Stimulated activated CD4-positive, alpha-beta T cell treated with anti-CD3 and anti-CD28 coated beads, Interleukin-1b, Interleukin-23, amount 100 ng/mL, for 24 hours (primary cell): ENCODE measurements at places on chromosomes 4 and X.

DNA sequence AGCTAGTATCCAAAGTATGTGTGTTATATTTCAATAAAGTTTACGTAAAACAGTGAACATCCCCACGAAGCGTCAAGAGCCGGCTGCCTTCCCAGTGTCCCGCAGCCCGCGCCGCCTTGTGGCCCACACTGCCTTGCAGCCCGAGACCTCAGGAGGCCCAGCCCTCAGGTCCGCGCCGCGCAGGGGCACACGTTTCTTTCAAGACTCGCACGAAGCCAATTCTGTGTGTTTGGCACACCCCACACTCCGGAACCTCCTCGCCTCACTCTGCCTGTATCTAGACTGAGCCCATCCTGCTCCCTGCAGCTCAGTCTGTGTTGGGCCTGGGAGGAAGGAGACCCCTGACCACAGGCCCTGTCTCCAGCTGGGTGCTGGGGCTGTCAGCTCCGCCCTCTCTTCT, 5.8 kb downstream of the LRPAP1 start:
- no peak for DNase-seq

DNA sequence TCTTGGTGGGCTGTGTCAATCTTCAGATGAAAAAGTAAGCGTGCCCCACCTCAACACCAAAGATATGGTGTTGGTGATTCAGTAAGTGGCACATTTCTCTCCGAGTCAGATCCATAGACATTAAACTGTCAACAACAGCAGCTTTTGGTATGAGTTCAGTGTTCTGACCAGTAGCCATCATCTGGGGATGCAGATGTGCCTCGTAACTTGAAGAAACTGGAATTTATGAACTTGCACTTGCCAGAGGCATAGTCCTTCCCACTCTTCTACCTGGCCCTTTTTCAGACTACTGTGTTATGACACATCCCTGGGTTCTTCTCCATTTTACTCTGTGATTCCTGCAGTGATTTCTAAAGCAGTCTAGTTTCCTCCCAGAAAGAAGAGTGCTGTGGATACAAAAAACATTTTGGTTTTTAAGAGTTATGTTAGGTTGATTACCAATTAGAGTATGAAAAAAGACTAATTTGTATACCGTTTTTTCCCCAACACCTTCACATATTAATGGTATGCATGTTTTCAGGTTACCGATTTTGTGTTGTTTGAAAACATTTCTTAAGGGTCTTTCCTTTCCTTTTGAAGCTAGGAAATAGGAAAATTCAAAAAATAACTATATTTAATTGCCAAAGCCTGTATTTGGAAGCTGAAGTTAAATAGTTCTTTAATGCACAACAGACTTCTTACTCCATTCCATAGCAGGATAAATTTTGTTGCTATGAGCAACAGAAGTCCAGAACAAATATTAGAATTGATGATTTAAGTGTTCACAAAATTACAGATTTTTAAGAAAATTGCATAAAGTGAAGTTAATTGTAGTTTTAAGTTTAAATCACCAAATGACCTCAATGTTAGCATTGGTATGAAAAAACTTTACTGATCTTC, 39.3 kb downstream of the NUDT6 start:
- DNase-seq: no peak

DNA sequence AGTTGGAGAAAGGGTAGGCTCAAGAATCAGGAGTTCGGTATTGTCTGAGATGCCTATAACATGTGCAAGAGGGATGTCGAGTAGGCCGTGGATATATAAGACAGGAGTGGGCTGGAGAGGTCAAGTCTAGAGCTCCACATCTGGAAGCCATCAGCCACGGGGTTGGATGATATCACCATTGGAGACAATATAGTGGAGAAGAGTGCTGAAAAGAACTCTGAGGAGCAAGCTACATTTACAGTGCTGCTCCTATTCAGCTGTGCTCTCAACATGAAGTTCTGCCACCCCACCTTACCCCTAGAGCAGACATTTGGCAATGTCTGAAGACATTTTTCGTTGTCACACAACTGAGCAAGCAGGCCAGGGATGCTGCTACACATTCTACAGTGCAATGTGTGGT, 20.9 kb upstream of the PLAC1 start:
- no peak for DNase-seq

DNA sequence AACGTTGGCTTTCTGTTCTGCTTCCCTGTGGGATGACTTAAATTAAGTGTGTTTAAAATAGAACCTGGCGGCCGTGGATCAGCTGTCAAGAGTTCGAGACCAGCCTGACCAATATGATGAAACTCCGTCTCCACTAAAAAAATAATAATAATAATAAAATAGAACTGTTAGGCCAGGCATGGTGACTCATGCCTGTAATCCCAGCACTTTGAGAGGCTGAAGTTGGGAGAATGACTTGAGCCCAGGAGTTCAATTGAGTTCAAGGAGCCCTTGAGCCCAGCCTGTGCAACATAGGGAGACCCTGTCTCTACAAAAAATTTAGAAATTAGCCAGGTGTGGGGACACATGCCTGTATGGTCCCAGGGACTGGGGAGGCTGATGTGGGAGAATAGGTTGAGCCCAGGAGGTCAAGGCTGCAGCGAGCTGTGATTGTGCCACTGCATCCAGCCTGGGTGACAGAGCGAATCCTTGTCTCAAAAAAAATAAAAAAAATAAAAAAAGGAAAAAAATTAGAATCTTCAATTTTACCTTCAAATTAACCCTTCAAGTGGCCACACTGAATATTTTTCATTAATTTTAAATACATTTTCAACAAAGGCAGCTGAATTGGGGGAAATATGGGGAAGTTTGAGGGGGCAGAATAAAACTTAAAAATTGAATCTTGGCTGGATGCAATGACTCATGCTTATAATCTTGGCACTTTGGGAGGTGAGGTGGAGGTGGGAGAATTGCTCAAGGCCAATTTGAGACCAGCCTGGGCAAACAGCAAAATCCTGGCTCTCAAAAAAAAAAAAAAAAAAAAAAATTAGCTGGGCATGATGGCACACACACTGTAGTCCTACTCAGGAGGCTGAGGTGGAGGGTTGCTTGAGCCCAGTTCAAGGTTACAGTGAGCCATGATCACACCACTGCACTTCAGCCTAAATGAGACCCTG, 31.8 kb upstream of the HSD17B13 start:
- DNase-seq: no peak

- no peak for DNase-seq
These were observed 534.6 kb downstream of the PPARGC1A start for GRCh38 chr4:23355258-23355657.

DNA sequence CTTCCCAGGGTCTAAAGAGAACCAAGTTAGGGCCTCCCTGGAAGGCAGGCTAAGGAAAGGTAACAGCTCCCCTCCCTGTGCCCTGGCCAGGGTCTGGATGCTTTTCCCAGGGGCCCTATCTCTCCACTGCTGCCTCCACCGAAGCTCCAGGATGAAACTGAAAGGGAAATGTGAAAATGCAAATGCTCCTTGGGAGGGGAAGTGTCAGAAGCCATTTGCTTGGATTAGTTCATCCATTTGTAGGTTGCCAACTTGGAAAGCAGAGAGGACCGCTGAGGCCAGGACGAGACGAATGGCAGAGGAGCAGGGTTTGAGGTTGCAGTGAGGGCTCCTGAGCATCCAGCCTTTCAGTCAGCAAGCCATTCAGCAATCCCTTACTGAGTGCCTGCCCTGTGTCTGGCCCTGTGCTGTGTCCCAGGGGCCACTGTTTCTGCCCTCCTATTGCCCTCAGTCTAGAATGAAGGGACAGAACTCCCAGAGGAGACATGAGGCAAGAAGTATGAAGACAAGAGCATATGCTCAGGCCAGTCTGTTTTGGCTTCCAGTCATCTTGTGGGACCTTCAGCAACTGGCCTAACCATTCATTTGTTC, 45.9 kb upstream of the PGRMC1 start:
- no peak for DNase-seq

DNA sequence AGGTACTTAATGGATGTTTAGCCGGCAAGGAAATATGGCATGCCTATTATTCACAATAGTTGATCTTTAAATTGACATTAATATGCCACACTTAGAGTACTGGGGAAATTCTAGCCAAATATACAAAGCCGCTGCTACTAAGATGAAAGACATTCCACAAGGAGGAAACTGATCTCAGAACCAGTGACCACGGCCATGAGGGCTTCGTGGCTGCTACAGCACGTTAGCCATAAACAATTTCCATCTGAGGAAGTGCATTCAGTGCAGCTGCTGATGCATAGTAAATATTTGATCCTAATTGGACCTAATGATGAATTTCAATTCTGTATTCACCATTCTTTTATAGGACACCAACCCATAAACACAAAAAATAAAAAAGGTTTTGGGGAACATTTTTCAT, 59.1 kb downstream of the SORBS2 start:
- DNase-seq: no peak

DNA sequence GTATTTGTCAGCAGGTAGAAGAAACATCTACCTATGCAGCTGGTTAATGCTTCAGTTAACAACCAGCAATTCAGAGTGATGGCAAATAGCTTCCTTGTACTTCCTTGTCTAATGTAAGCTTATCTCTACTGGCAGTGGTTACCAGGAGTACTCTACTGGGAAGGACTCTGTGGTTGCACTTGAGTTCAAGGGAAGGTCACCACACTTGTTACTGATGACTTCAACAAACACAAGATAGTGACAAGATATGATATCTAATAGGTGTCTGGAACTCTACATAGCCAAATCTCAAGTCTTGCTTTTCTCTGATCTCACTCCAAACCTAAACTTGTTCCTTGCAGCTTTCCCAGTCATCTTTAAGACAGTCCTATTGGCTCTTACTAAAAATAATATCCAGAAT, 1644.9 kb upstream of the TENM3 start:
- no peak for DNase-seq
